Regular cardiac myocyte (primary cell): ENCODE measurements at places on chromosomes 7 and 10. TPM values are rescaled to one million over a fixed set of nuclear protein-coding genes. Genes with fewer than 3 reads are reported as not detected.

Gene RSPH10B
- total RNA-seq: under 0.01 and 0.56 TPM in 2 replicates

Gene PHF14
- 16.3 and 18.9 TPM in 2 replicates for total RNA-seq

Gene TDRD1
- 1.9 and 5.1 TPM in 2 replicates for total RNA-seq

Gene AGMO
- 5.9 and 6.2 TPM in 2 replicates for total RNA-seq

Gene IDI1
- total RNA-seq: 54.4 and 55.8 TPM in 2 replicates

Gene ZNF107
- 1.7 and 1.9 TPM in 2 replicates for total RNA-seq

Gene COBL
- not detected in 2 replicates for total RNA-seq

Gene IKZF1
- not detected in 2 replicates for total RNA-seq

Gene MINDY4
- total RNA-seq: 5.8 and 6.2 TPM in 2 replicates

Gene SLC18A3
- total RNA-seq: under 0.01 TPM in 1 of 2 replicates, not detected in the other

Gene ZP3
- 1.2 and 5.9 TPM in 2 replicates for total RNA-seq

Gene WBP1L
- total RNA-seq: 61.9 and 65.1 TPM in 2 replicates

Gene PRKCQ
- under 0.01 TPM in 1 of 2 replicates, not detected in the other for total RNA-seq

Gene ADRA2A
- under 0.01 TPM in 1 of 2 replicates, not detected in the other for total RNA-seq

Gene TRIM8
- 61.4 and 99.5 TPM in 2 replicates for total RNA-seq

Gene MMRN2
- total RNA-seq: 5.4 and 9.0 TPM in 2 replicates

Gene NACAD
- 0.38 and 0.56 TPM in 2 replicates for total RNA-seq

Gene UPP1
- 9.0 and 14.4 TPM in 2 replicates for total RNA-seq

Gene HHEX
- total RNA-seq: 1.7 and 7.1 TPM in 2 replicates

Gene PTPN20
- 1.3 and 3.9 TPM in 2 replicates for total RNA-seq

Gene FAM25C
- total RNA-seq: not detected in 2 replicates
